ENCODE measurements at places on chromosomes 7 and 10.
A peak's percentile ranks its signal among the peaks of the same experiment; 100 is the strongest.

DNA sequence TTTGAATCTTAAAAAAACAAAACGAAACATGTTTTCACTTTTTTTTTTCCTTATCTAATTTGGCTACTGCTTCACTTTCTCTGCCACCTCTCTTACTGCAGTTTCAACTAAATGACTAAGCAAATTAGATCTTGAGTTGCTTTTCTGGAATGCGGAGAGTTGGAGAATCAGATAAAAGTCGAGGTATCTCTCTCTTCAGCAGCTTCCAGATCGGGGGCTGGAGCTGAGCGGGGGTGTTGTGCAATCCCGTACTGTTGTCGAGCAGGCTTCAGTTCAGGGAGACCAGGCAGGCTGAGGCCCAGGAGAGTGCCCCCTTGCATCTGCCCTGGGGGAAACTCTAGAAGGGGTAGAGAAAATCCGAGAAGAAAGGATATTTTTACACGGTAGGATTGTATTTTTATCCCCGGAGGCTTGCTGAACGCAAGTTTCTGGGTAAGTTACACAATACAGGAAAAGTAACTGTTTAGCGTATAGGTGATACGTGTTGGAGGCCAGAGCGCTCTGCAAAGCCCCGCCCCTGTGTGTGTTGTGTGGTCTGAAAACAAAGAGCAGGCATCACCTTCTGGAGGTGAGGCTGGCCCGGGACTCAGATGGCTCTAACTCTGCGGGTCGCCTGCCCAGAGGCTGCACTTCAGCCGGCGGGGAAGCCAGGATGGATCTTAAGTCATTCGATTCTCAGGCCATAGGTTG, 116.6 kb downstream of the KLF6 start:
- DNase-seq = no peak

DNA sequence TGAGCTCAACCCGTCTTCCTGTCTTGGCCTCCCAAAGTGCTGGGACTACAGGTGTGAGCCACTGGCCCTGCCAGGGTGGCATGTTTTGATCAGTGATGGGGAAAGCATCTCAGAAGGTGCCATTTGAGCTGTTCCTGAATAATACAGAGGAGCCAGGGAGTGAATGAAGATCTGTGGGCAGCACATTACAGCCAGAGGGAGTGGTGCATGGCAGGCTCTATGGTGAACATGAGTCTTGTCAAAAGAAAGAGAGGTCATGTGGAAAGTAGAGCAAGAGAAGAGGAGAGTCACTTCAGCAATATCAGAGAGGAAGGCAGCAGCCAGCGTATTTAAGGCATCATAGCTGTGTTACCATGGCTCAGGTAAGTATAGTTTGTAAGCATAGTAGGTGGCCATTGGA, 275.7 kb upstream of the LRGUK start:
- DNase-seq = no peak

- no peak for DNase-seq
Observed at GRCh38 chr10:11831520-11831951, 8.4 kb downstream of the PROSER2 start.

GRCh38 chr7:100978300-100978699, 8.9 kb downstream of the MUC12 start:
- DNase-seq = no peak

DNA sequence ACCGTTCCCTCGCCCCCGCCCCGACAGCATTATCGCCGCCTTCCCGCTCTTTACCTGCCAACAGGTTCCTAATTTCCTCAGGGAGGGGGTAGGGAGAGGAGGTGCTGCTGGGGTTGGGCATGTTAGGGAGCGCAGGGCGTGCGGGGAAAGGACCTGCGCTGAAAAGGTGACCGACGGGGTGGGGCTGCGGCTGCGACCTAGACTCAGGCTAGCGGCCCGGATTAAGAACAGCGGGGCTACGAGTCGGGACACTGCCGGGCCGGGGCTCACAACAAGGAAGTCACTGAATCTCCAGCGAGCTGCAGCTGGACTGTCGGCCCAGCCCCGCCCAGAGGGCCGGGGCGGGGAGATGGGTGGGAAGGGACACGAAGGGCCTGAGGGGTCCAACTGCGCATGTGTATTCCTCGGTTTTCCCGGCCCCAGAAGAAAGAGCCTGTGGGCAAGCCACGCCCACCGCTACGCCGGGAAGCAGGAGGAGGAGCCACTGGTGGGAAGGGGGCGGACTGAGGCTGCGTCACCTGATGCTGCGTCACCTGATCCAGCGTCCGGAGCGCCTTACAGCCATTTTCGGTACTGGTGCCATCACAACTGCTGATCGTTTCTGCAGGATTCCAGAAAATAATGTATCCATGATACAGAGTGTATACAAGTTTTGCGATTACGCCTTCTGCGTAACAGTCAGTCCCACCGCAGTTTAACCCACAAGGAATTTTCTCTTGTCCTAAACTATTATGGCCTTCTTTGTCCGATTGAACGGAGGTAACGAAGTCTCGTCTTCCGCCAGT, at the start of gene SKAP2:
Gene SKAP2 (minus strand): TSS at position 282 of the 785 bp plus-strand sequence. CDS start 161 bp downstream, at position 121.
- peak; percentile 100 for DNase-seq

- no peak for DNase-seq
Observed at GRCh38 chr10:119608316-119609155, 11.8 kb upstream of the TIAL1 start.

DNA sequence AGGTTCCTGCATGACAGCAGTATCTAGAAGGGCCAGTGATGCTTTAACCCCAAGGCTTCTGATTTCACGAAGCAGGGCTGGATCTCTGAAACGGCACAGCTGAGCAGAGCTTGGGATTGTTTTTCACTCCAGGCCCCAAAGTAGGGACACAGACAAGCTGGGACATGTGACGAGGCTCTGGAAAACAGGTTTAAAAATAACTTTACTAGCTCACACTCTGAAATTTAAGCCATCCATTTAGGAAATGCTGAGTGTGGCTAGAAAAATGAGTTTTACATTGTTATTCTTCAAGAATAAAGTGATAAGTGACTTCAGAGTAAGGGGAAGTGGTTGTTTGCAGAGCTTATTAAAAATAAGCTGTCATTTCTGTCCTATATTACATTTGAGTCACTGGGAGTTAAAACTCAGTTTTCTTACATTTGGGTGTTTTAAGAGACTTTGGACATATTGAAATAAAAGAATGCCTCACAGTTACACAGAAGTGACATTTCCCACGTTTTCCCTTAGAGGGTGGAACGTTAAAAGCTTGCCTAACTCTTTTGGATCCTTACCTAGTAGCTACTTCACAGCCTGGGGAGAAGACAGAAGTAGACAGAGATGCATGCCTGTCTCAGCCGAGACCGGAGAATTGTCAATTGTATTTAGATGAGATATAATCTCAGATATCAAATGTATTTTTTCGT, 107.8 kb downstream of the GALNT17 start:
- no peak for DNase-seq

- no peak for DNase-seq
Observed at GRCh38 chr10:35711615-35712411, 69.7 kb upstream of the FZD8 start.

- peak; percentile 44 for DNase-seq
Observed at GRCh38 chr7:24141874-24142509, 142.0 kb upstream of the NPY start.

GRCh38 chr10:6406220-6407033, 173.6 kb downstream of the PRKCQ start:
- no peak for DNase-seq

DNA sequence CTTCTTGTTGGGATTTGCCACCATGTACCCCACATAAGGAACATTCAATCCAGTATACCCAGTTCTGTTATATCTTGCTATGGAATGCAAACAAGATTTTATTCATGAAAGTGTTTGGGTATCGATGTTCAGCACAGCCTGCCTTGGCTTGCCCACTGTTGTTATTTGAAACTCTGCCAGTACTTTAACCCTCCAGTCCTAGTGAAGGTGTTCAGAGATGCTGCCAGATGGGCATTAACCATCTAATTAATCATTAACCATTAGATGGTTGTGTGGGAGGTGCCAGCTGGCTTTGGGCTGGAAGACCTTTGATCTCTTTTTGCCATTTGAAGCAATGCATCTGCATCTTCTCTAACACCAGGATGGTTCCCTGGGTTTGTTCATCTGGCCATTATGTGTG, 363.0 kb downstream of the SH2D4B start:
- DNase-seq = no peak

GRCh38 chr7:48938539-48939295, 14.4 kb downstream of the CDC14C start:
- no peak for DNase-seq

DNA sequence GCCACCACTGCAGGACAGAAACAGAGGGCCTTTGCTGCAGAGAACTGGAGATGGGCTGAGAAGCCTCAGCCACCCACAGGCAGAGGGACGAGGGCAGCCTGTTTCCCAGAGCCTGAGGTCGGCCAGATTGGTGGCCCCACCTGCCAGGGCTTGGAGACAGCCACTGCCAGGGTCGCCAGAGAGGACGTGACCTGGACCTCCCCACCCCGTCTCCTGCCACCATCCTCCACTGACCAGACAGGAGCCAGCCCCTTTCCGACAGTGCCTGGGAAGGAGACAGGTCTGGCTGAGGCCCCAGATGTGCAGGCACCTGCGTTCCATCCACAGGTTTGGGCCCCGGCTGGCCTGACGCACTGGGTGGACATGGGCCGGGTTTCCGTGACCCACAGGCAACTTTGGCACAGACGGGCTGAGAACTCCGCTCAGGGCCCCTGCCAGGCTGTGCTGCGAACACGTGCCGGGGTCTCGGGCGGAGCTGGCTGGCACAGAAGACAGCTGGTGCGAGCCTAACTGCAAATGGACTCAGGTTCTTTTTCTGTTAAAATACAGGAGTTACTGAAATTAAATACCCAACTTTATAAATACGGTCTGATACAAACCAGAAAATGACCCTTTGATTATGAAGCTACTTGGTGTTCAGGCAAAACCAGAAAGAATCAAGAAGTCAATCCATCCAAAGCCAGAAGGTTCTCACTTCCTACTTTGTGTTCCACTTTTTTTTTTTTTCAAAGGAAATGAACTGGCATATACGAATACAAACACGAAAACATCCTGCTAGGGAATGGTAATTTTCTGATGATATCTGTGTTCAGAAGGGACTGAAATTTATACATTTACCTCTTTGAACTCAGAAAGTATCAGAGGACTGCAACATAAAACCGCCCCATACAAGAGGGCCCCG, 6.9 kb downstream of the COX19 start:
- DNase-seq = peak; percentile 23

DNA sequence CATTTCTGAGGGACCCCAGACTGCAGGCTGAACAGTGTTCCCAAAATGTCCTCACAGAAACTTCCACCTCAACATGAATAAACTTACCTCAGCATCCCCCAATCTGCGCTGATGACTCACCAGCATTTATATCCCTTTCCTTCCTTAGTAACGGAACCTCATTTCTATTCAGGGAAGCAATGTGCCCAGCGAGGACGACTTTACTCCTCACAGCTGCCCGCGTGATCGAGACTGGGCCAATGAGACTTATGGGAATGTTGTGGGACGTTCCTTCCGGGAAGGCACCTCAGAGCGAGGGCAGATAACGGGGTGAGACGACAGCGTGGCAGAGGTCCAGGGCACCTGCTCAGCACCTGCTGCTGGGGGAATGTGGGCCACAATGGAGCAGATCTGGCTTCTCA, 73.1 kb upstream of the CAMK2B start:
- DNase-seq = peak; percentile 78

DNA sequence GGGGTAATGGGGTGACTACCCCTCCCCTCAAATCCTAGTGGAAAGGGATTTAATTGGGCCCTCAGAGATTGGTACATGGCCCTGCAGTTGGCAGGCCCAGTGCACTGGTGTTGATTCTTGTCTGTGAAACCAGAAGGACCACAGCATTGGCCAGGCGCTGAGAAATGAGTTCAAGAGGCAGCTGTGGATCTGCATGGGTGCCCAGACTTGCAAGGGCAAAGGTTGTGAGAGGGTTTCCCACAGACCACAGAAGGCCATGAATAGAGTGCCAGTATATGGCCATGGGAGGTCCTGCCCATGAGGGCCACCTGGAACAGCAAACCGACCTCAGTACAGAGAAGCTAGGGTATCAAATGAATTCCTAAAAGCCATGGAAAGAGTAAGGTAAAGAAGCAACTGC, 32.9 kb downstream of the TMEM168 start:
- DNase-seq = no peak

DNA sequence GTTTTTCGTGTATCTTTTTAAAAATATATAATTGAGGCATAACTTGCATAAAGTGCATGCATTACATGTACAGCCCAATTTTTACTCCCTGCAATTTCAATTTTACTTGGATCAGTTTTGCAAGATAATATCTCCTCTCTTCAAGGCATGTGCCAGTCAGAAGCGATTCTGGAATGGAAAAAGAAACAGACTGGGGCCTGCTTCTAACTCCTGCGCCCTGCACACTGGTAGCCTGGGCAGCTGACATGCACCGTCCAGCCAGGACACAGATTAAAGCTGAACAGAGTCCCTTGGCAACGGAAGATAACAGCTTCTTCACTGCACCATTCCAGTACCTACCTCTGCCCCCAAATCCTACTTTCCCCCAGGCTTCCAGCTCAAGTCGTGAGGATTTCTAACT, 182.1 kb downstream of the FAM107B start:
- DNase-seq = no peak

GRCh38 chr7:90411510-90411909, 8.2 kb downstream of the CLDN12 start:
- no peak for DNase-seq

GRCh38 chr7:158075633-158076001, 512.0 kb downstream of the PTPRN2 start:
- DNase-seq = no peak

DNA sequence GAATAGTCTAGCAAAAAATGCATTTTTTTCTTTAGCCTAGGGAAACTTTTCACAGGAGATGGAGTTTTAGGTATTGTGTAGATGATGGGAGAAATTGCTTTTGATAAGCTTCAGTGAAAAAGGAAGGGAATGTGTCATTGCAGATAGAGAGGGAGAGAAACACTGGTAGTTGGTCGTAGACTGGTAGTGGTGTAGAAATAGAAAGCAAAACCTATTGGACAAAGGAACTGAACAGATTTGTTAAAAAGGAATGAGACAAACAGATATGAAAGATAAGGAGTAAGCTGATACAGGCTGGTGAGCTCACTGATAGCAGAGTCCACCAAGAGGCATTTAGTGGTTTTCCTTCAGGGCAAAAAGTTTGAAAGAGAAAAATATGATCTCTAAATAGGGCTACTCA, 94.3 kb downstream of the ZEB1 start:
- DNase-seq = no peak

- DNase-seq = no peak
Observed at GRCh38 chr10:71679425-71679824, 40.2 kb downstream of the C10orf105 start.

DNA sequence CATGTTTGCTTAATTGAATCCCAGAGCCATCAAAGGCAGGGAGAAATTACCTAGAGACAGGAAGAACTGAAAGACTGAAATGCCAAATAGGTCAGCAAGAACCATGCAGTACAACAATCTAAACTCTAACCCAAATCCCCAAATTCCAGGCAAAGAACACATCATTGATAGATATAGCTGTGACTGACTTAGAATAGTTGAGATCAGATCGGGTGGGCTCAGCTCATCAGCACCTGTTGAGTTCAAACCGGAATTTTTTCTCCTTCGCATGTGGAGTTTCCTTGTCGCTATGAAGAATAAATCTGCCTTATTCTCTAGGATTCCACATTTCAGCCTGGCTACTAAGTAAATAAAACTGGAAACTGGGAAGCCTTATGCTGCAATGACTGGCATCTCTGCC, 1.4 kb downstream of the ANKMY2 start:
- DNase-seq = no peak
